ENCODE measurements at places on chromosomes 2 and 18. TPM values are rescaled to one million over a fixed set of nuclear protein-coding genes. Genes with fewer than 3 reads are reported as not detected.

The KRTCAP3 gene
- not detected for total RNA-seq

The SKOR2 gene
- total RNA-seq, result not detected

The C18orf32 gene
- 33.2 TPM for total RNA-seq

The LCT gene
- total RNA-seq, result not detected

The RAB6C gene
- total RNA-seq, result not detected

The SLC5A7 gene
- not detected for total RNA-seq

The CRYBA2 gene
- total RNA-seq, result not detected

The ZCCHC2 gene
- 12.8 TPM for total RNA-seq

The FAM124B gene
- 1.2 TPM for total RNA-seq

The LYG1 gene
- 0.09 TPM for total RNA-seq

The TRIM54 gene
- total RNA-seq, result not detected

The ACADL gene
- 0.63 TPM for total RNA-seq

The BOLL gene
- not detected for total RNA-seq

The CNTNAP5 gene
- total RNA-seq, result not detected

The TNS1 gene
- 54.5 TPM for total RNA-seq

The FKBP7 gene
- total RNA-seq, result 109 TPM

The AGAP1 gene
- total RNA-seq, result 9.8 TPM

The AQP12B gene
- total RNA-seq, result not detected

The SERPINB5 gene
- total RNA-seq, result not detected

The TMEM247 gene
- not detected for total RNA-seq

The CXCR1 gene
- total RNA-seq, result not detected

The STK39 gene
- total RNA-seq, result 8.2 TPM

The AMER3 gene
- total RNA-seq, result not detected

The CROCC2 gene
- total RNA-seq, result 0.41 TPM

The SCYGR4 gene
- total RNA-seq, result not detected

The ASPRV1 gene
- total RNA-seq, result not detected

The RAB11FIP5 gene
- total RNA-seq, result 48.5 TPM

The CYS1 gene
- 7.0 TPM for total RNA-seq

The MRO gene
- total RNA-seq, result 6.5 TPM

The ZNF532 gene
- total RNA-seq, result 42.6 TPM

The UGT1A3 gene
- total RNA-seq, result not detected

The TANK gene
- 57.8 TPM for total RNA-seq

The C2orf68 gene
- total RNA-seq, result 4.6 TPM

The ARHGAP28 gene
- 221 TPM for total RNA-seq

The DCDC2C gene
- total RNA-seq, result not detected

The APLF gene
- total RNA-seq, result 6.8 TPM

The SCN2A gene
- 18.5 TPM for total RNA-seq

The ABCB11 gene
- total RNA-seq, result not detected

The NPPC gene
- not detected for total RNA-seq

The FAHD2B gene
- total RNA-seq, result 2.5 TPM

The DSG4 gene
- total RNA-seq, result not detected

The EFEMP1 gene
- 1,009 TPM for total RNA-seq

The PARD3B gene
- total RNA-seq, result 15.9 TPM

The NYAP2 gene
- not detected for total RNA-seq

The GPBAR1 gene
- not detected for total RNA-seq

The C2orf15 gene
- total RNA-seq, result not detected

The ANKMY1 gene
- total RNA-seq, result 11.0 TPM

The VWC2L gene
- not detected for total RNA-seq

The APCDD1 gene
- total RNA-seq, result 0.09 TPM

The ELOA2 gene
- total RNA-seq, result not detected

The CCDC150 gene
- total RNA-seq, result 19.7 TPM

The CKAP2L gene
- total RNA-seq, result 26.4 TPM

The SGPP2 gene
- total RNA-seq, result not detected

The LRP1B gene
- 0.36 TPM for total RNA-seq
